ENCODE measurements at places on chromosomes 6 and 20.

- no peak for DNase-seq
Measured at GRCh38 chr6:169391473-169392071, 137.9 kb upstream of the THBS2 start.

DNA sequence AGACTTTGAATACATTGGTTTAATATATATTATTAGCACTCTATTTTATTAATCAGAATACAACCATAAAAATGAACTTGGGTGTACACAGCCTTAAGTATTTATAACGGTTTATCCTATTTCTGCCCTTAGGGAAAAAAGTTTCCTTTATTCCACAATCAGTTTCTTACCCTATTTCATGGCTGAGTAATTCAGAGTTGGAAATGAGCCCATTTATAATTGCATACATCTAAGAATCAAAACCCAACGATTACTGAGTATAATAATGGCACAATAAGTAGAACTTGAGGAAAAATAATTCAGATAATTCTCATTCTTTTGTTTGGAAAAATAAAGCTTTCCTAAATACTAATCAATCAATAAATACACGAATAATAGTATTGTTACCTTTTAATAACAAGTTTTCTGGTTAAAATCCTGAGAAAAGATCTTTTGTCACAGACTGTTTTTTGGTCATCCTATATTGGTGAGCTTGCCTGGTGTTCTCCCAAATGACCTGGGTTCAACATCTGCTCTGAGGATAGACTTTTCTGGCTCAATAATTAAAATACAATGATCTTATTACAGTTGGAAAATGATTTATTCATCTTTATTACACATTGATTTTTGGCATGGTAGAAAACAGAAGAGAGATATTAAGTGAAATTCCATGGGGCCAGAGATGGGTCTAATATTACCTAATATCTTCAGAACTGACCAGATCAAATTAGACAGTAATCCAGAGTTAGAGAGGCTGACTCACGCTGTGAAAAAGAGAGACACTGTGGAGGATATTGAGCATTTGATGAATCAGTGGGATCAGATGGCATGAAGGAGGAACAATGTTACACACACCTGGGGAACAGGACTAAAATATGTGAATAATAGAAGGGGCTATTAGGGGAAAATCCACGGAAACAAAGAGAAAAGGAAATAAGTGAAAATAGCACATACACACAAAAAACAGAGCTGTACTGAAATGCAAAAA is 162.1 kb upstream of the TBX18 start:
- DNase-seq: no peak

DNA sequence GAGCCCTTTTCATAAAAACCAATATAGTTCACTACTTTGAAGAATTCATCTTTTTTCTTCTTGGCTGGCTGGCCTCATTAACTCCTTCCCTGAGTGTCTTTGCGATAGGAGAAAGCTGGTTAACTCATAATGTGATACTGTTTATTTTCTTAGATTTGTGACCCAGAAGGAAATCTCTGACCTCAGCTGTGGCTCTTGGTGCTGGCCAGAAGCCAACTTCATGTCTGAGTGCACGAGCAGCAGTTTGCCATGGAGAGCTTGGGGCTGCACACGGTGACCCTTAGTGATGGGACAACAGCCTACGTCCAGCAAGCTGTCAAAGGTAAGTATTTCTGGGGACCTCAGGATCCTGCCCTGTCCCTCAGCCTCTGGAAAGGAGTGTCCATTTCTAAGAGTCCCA is 16.7 kb upstream of the DEF6 start:
- DNase-seq: no peak

GRCh38 chr6:24799541-24799915 is 811 bp upstream of the ARMH2 start:
- no peak for DNase-seq

DNA sequence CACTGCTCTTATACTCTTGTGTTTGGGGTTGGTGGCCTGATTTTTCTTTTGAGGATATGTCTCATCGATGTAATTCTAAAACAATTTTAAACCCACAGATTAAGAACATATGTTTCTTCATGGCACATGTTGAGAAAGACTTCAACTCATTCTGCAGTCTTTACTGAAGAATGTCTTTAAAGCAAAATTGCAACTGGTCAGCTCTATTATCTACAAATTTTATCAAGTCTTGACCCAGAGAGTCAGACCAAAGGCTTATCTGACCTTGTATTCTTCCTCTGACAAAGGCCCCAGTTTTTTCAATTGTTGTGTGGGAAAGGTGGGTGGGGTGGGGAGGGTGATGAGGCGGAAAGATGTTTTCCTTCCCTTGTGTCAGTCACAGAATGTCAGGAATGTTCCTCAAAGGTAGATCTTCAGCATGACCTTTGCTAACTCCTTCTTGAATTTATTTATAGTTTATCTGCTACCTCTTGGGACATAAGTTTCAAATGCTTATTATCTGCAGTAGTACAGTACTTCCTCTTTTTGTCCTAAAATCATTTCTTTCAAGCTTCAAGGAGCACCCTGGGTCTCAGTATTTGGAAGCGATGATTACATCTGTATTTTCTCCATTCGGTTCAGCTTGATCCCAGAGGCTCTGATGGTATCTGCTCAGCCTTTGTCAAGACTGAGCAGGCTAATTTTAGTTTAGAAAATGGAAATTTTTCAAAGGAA is 63.2 kb upstream of the TIAM2 start:
- no peak for DNase-seq

- no peak for DNase-seq
Measured at GRCh38 chr20:46894579-46894958, at the start of gene EYA2. TSS of gene EYA2 (plus strand) at chr20:46894843. CDS start at chr20:46990011, 95,168 bp downstream.

DNA sequence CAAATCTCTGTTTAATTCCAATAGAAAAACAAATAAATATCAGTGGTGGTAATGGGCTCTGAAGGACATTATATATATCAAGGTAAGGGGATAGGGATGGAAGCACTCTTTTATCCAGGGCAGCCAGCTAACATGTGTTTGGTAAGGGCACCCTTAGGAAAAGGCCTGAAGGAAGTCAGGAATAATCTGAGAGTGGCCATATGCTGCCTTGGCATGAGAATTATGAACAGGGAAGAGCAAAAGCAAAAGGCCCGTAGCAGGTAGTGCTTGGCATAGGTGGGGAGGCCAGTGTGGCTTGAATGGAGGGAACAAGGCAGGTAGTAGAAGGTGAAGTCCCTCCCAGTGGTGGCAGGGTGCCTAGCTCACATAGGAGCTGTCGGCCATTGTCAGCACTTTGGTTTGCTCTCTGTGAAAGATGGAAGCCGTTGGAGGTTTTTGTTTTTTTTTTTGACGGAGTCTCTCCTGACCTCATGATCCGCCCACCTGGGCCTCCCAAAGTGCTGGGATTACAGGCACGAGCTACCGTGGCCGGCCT is 39.6 kb upstream of the CSE1L start:
- DNase-seq: no peak

DNA sequence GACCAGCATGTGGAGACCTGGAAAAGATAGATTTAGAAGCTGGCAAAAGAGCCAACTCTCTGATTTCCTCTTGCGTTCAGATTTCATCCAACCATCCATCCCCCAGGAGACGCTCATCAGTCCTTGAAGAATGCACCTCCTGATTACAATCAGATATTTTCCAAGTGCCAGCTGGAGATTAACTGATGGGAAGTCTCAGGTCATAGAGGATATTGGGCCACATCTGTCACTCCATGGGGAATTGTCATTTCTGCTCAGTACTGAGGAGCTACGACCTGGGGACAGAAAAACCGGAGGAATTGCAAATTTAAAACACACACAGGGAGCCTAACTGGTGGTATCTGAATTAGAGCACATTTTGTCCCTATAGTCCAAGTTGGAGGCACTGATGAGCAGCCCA is 496.2 kb upstream of the SULF2 start:
- no peak for DNase-seq

DNA sequence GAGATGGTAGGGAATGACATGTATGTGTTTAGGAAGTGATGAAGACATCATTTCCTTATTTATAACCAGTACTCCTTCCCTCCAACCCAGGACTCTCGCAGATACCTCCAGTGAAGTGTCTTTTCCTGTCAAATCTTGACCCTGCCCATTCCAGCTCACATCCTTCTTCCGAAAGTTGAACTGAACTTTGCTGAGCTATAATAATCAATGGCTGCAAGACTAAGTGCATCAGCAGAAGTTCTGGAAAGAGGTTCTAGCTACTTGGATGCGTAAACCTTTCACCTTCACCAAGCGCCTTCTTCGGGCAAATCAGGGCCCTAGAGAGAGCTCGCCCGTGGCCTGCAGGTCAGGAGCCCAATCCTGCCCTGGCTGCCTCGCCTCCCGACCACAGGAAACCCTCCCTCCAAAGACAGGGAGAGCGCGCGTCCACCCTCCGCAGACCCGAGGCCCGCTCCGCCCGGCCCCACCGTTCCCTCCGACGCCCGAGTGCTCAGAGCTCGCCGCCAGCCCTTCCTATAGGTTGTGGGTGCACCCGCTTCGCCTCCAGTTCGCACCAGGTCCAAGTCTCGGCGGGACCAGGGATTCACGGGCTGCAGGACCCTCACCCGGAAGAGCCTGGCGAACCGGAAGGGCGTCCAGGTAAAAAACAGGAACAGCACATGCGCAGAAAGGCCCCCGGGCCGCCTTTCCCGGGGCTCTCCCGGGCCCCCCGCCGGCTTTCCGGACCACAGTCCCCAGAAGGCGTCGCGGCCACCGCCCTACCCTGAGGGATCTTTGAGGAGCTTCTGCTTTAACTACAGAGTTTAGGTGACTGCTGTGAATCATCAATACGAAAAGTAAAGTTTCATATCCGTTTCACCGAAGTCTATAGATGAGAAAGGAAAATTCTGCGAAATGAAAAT is at the start of gene ZNF334:
Gene ZNF334 (minus strand): TSS at position 617 of the 902 bp plus-strand sequence. CDS start 1,457 bp downstream, outside the sequence.
- DNase-seq: peak; percentile 57

- DNase-seq: no peak
Measured at GRCh38 chr6:113402544-113402943, 454.6 kb upstream of the MARCKS start.

GRCh38 chr6:49692534-49692933 is 20.8 kb downstream of the CRISP2 start:
- DNase-seq: no peak

DNA sequence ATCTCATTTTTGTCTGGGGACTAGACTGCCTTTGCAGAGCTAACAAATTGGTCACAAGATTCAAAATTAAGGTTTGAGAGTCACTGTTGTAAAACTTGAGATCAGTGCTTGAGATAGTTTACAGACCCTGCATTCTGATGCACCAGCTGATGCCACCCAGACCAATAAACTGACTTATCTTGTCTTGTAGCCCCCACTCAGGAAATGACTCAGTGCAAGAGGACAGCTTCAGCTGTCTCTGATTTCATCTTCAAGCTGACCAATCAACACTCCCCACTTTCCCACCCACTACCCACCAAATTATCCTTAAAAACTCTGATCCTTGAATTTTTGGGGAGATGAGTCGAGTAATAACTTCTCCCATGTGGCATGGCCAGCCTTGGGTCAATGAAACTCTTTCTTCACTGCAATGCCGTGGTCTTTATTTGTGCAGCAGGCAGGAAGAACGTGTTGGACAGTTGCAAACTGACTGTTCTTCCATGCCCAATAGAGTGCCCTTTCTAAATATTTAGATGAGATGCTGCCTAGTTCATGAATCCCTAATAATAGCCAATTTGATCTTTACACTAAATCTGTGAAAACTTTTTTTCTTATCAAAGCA is 48.3 kb upstream of the PROKR2 start:
- DNase-seq: no peak

DNA sequence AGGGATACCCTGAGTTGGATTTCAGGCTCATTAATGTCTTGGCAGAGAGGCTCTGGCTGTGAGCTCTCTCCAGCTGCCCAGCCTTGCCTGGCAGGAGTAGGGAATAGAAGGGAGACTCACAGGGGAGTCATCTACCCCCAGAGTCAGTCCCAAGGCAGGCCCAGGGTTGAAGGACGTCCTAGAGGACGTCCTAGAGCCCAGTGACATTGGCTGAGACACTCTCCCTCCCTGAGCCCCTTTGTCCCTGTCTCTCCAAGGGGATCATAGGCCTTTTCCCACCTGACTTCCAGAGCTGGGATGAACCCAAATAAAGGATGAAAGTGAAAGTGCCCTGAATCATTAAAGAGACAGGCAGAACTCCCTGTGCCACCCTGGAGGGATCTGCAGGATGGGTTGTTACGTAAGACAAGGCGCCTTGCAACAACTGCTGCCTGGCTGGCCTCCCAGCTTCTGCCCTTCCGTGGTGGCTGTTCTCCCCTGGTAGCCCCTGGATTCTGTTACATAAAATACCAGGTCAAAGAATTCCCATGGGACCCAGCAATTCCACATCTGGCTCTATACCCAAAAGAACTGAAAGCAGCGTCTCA is 53.6 kb upstream of the SIRPA start:
- no peak for DNase-seq

DNA sequence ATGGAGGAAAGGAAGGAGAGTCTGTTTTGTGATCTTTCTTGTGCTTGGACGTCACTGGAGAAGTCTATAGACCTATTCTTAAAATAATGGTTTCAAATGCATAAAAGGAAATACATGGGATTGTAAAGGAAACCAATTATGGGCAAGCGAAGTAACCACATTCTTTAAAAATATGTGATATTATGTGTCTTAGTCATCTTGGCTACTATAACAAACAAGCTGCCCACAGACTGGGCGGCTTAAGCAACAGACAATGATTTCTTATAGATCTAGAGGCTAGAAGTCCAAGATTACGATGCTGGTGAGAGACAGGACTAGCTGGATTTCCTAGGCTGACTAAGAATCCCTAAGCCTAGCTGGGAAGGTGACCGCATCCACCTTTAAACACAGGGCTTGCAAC is 49.4 kb upstream of the CD83 start:
- DNase-seq: no peak

All from NCI-H1436 (cell line).